ENCODE measurements at places on chromosomes 11 and 22.

DNA sequence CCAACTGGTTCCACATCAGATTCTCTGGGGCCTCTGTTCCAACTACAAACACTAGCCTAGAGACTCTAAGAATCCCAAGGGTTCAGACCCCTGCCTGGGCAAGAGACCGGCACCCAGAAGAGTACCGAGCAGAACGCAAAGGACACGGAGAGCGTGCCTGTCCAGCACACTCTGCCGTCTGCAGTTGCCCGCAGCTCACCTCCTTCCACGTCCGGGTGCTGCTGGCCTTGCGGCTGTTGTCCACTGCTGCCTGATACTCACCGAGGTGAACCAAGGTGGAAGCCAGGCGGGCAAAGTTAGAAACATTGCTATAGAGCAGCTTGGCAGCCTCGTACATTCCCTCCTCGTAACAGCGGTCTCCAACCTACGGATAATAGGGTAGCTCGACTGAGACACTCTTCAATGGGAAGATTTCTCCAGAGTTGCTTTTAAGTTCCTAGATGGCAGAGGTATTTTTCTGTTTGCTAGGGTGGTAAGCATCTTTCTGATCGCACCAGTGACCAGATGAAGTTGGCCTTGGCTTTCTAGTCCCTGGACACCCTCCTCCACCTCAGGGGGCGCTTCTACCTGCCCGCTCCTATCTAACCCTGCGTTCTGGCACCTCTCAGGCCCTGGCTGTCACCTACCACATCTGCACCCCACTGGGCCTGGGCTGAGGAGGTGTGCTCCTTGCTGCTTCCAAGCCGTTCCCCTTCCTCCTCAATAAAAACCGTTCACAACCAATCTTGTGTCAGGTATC is 22.8 kb upstream of the SLC25A1 start:
- no peak for DNase-seq

DNA sequence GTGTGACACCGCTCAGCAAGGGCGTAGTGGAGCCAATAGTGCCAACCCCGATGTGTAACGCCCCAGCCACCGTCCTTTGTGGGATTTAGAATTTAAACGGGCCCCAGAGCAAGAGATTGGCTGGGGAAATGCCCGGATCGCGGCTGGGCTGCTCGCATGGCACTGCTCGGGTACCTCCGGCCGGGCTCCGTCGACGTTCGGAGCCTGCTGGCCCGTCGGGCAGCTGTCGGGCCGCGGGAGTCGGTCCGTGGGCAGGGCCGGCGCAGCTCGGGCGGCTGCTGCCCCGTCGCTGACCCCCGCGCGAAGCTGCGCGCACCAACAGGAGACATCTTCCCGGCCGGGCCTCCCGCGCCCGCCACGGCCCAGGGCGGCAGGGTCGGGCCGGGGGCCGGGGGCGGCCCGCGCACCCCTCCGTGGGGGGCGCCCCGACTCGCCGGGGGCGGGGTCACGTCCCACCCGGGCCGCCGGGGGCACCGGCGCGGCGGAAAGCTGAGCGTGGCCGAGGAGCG is 1.3 kb upstream of the KDM2A start:
- peak; percentile 32 for DNase-seq

DNA sequence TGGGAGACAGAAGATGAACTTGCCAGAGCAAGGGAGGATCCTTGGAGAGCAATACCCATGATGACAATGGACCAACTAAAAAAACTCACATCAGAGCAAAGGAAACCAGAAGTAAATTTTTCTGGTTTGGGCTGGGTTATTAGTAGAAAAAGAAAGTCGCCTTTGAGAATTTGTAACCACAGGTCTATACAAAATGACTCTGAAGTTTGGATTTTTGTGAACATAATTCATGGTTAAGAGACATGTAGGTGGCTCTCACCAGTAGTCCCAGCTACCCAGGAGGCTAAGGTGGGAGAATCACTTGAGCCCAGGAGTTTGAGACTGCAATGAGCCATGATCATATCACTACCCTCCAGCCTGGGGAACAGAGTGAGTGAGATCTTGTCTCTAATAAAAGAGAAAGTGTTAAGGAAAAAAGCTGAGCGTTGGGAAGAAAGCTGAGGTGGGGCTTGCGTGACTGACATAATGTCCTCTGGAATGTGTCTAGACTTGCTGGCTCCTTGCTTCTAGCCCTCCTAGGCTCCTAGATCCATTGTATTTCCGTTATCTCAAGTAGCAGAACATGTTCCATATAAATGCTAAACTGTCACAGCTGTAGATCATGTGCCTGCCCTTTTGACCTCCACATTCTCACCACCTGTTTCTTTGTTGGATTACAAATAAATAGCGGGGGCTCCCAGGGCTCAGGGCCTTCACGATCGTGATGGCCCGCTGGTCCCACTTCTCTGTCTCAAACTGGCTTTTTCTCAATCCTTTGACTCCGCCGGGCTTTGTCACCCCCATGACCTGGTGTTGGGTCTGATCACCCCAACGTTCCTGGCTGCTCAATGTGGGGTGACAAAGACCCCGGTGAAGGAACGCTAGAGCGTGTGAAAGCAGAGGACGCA is 56.2 kb upstream of the SC5D start:
- DNase-seq: no peak

- no peak for DNase-seq
Observed at GRCh38 chr11:70381872-70382861, 16.2 kb upstream of the CTTN start.

DNA sequence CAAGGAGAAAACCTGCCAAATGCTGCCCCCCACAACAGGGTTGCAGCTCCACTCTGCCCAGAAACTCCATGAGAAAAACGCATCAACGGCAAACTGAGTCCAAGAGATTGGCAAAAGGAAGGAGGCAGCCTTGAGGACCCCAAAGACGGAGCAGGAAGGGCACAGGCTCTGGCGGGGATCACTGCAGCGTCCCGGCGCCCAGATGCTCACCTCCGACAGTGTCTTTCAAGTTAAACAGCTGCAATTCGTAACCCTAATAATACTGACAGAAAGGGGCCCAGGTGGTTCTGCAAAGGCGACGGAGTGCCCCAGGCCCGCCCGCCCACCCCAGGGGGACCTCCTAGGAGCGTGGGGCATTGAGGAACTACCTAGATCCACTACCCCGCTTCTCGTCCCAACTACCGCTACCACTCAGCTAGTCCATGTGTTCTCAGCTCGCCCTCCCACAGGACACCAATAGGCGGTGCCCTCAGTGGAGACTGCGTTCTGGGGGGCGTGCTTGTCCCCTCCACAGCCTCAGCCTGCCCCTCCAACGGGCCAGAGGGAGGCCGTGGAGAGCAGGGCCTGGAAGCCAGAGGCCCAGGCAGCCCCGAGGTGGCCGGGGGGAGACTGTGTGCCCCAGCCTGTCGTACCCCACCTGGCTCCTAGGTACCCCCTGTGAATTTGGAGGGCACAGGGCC is 127.4 kb downstream of the PHF21B start:
- no peak for DNase-seq

DNA sequence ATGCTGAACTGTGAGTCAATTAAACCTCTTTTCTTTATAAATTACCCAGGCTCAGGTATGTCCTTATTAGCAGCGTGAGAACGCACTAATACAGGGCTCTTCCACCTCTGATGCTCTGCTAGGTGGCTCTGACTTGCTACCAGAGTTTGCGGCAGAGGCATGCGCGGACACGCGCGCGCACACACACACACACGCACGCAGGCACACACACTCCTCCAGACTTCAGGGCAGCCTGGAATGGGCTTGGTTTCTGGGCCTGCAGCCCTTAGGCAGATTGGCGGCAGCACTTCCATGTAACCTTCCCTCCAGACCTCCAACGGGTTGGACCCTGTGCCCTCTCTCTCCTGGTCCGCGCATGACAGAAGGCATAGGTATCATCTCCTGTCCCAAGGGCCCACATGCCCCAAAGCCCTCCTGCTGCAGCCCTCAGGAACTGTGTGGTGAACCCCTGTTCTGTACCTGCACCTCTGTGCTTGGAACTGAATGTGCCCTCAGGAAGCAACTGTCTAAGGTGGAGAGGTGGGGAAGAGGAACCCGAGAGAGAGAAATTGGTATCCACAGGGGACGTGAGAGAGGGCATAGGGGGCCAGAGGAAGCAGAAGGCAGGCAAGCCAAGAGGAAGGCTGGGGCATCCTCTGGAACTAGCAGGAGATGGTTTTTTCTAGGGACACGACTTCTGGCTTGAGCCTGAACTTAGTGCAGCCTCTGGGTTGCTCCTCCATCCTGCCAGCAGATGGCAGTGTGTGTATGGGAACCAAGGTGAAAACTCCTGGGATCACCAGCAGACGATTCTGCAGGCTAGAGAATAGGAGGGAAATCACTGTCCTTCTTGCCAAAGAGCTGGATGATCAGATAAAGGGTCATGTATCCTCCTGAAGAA is 23.4 kb upstream of the RIC3 start:
- DNase-seq: peak; percentile 73

DNA sequence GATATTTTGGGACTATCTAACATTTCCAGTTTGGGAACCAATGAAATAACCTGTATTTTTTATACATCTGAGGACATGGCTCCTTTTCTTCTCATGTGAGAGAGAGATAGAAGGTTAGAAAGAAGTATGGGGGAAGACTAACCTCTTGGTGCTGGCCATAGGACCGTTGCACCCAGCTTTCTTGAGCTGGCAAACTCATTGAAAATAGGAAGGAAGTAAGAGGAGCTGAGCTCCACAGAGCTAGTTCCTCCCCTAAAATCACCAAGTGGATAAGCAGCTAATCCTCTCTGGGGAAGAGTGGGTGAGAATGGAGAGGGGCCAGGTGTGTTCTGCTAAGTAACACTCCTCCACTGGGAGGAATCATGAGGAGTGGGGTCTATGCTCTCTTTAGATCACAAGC is 387.4 kb upstream of the CADM1 start:
- peak; percentile 13 for DNase-seq

GRCh38 chr11:116782728-116783127 is 5.1 kb downstream of the ZPR1 start:
- no peak for DNase-seq

GRCh38 chr11:18088366-18088765 is 17.5 kb downstream of the SAAL1 start:
- no peak for DNase-seq
